ENCODE measurements at places on chromosomes 3 and 15.

GRCh38 chr3:49173116-49173791 is 1.9 kb downstream of the KLHDC8B start:
- no peak for DNase-seq

- no peak for DNase-seq
Observed at GRCh38 chr3:98897701-98898100, 3.8 kb downstream of the DCBLD2 start.

GRCh38 chr3:183514021-183514420 is 41.5 kb downstream of the KLHL6 start:
- no peak for DNase-seq

DNA sequence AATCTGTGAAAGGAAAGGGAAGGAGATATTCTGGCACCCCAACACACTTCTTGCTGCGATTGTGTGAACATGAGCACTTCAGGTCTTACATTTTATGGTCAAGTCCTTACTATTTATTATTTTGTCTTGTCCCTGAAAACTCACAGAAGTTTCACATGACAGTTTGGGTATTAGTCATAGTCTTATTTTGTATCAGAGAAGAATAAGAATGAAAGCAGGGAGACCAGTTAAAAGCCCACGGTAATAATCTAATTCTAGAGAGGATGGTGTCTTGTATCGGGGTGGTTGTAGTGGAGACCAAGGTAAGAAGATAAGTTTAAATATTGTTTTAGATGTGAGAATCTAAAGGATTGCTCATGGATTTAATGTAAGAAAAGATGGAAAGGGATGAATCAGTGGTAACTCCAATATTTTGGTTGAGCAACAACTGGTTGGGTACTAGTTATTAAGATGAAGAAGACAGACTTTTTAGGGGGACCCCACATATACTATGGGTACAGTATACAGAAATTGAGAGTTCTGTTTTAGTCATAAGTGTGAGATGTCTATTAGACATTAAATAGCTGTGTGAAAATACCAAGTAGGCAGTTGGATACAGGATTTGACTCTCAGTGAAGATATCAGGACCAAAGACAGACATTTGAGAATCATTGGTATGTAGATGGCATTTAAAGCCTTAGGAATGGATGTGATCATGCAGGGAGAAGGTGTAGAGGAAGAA is 227.6 kb downstream of the MFSD1 start:
- DNase-seq: no peak

DNA sequence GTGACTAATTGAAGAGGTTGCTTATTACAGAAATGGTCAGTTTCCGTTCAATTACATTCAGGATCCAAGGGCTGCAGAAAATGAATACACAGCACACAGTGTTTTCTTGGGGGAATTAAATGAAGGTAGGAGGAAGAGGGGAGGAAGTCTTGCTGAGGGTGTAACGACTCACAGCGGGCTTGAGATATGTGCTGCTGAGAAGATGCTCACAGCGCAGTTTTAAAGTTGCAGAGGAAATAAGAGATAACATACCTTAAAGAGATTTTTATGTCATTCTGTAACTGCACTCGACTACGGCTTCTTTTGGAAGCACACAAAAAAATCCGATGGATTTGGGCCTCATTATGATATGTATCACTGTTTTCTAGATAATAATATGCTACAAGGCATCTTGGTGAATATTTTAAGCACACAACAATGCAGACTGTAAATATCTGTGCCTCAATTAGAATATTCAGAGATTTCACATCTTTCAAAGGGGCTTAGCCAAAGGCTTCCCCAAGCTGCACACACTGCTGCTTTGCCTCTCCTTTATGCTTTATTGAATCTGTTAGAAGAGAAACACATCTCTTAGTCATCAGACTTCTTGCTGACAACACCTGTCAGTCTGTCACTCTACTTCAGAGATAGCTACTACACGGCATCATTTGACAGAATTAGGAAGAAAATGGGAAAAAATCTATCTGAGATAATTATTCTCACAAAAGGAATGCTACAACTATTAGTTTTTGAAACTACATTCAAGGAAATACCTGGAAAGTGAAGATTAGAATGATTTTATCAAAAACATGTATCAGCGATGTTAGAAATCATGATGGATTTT is 773.2 kb downstream of the OTOL1 start:
- no peak for DNase-seq

GRCh38 chr3:129690406-129690805 is 83.9 kb upstream of the PLXND1 start:
- DNase-seq: peak; percentile 75

GRCh38 chr15:96184297-96184696 is 146.2 kb upstream of the NR2F2 start:
- DNase-seq: no peak

DNA sequence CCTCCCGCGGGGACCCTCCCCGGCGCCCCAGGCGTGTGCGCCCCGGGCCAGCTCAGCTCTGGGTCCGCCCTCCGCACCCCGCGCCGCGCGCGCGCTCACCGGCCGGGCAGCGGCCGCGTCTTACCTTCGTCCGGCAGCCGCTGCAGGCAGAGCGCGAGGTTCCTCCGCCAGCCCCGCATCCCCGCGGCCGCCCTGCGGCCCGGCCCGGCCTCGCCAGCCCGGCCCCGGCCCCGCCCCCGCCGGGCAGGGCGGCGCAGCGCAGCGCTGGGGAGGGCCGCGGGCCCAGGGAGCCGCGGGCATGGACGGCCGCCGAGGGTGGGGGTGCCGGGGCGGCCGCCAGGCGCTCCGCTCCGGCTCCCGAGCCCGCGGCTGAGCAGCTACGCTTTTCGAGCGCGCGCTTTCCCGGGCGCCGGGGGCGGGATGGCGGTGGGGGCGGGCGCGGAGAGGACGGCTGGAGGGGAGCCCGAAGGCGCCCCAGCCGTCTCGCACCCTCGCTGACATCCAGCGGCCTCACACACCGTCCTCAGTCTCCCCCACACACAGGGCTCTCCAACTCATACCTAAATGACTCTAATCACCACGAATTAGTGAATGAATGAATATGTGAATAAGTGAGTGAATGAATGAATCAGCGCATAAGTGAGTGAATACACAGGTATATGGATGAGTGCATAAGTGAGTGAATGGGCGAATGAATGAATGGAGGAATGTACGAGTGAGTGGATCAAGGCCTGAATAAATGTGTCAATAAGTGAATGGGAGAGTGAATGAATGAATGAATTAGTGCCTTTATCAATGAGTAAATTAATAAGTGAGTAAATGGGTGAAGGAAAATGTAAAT is 48.5 kb upstream of the CCDC174 start:
- no peak for DNase-seq

- DNase-seq: no peak
Observed at GRCh38 chr3:161054860-161055604, 50.1 kb downstream of the B3GALNT1 start.

DNA sequence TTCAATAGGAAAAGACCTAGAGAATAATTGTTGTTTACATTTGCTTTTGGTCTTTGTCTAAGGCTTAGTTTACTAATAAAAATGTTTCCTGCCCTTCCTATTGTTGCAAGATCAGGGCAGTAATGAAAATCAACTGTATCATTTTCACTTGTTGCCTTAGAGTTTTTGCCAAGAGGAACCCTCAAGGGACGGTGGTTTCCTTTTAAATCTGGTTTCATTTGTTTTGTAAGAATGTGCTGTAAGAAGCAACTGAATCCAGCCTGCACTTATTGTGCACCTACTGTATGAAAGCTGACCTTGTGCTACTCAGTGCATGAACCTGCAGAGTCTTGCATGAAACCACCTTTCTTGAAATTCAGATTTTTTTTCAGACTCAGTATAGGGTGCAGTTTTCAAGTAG is 5.3 kb downstream of the IGF1R start:
- peak; percentile 37 for DNase-seq

DNA sequence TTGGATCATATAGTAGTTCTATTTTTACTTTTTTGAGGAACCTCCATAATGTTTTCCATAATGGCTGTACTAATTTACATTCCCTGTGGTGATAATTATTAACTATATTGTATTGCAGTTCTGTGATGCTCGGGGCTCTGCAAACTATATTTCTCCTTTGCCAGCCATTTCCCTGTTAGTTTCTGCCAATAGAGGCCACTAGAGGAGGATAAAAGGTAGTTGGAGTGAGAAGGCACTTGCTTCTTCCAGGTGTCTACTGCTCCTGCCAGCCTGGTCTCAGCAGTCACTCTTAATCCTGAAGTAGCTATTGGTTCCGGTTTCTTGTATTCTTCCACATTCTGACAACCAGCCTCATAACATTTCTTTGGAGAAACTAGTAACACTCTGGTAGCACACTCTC is 233.9 kb upstream of the GBE1 start:
- no peak for DNase-seq

DNA sequence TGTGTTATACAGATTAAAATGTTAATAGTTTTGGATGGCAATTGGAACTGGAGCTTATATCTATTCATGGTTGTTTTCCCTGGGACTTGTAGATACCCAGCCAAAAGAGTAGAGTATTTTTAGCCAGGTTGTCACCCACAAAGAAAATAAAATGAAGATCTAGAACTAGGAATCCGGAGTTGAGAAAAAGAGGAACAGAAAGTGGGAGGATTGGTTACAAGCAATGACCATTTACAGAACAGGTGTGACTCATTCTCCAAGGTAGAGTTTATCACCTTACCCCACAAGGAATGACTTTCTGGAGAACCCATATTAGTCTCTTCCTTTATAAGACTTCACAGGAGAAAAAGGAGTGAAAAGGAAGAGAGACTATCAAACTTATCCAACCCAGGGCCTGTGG is 99.8 kb downstream of the TMEM108 start:
- no peak for DNase-seq

DNA sequence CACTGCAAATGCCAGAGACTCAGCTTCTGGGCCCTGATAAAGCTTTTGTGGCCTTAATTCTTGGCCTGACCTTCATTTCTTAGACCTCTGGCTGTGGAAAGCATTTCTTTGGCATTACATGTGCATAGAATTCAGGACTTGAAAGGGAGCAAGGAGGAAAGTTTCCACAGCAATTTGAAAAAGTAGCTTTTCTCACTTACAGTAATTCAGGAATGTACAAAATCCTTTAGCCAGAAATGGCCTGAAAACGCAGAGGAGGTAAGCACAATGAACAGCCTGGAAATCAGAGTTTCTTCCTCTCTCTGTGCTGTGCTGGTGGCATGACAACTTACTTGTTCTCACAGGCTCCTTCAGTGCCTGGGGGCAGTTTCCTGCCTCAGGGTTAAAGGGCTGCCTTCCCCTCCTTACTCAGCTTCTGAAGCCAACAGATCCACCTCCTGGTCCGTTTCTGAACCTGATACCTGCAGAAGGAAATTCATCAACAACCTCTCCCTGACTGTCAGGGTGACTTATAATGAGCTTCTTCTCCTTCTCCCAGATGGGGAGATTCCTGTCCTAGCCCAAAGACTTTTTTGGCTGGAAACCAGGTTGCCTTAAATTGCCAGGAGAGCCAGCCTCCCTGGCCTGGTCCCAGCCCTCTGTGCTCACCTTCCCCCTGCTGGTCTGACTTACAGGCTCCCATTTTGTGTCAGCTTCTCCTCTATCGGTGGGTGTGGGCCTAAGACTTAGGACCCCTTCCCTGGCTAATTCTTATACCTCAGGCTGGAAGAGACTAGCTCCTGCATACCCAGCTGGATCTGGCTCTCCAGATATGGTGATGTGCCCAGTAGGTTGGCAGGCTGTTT is 102.3 kb downstream of the MYRIP start:
- DNase-seq: no peak

DNA sequence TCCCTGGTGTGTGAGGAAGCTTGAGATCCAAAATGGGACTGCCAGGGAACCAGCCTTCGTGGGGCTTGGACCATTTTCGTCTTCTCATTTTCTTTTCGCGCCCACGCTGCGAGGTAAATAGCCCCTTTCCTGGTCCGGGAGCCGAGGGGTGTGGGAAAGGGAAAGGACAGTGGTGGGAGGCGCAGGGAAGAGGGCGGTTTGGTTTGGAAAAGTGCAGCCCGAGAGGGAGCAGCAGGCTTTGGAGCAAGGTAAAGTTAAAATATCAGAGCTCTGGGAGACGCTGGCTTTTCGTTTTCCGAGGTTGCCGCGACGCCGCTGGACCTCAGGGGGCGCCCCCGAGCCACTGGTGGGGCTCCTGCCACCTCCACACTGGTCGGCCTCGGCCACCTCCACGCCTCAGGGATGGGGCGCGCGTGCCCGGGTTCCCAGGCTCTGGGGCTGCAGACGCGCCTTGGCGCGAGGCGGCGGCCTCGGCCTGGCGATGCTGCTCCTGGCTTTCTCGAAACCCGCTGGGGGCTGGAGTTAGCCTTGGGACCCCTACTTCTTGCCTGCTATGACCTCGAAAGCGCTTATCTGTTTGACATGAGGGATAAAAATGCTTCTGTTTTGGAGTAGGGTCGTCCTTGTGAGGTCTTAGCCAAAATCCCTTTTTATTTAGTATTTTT is 3.2 kb downstream of the PTPRG start:
- DNase-seq: no peak

DNA sequence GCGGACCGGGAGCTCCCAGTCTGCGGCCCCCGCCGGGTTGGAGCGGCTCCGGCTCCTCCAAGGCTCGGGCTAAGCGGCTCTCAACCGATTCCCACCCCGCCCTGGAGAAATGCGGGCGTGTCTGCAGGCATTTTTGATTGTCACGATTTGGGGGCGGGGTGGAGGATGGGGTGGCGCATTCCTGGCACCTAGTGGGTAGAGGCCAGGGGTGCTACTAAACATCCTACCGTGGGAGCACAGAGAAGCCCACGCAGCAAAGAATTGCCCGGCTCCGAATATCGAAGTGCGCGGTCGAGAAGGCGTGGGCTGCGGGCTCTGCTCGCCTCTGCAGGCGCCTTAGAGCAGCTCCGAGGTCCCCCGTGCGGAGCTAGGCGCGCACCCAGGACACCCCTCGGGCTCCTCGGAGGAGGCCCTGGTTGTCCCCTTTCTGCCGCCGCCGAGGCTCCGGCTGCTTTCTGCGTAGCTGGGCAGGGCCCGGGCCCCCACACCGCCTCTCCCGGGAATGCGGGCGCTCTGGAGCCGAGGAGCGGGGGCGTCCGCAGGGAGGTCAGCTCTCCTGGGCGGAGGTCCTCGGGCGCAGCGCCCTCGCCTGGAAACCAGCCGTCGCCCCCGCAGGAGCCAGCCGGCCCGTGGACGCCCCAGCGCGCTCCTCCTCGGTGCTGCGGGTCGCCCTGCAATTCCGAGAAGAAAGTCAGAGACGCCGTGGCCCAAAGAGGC is 16.5 kb upstream of the LAMP3 start:
- DNase-seq: no peak

DNA sequence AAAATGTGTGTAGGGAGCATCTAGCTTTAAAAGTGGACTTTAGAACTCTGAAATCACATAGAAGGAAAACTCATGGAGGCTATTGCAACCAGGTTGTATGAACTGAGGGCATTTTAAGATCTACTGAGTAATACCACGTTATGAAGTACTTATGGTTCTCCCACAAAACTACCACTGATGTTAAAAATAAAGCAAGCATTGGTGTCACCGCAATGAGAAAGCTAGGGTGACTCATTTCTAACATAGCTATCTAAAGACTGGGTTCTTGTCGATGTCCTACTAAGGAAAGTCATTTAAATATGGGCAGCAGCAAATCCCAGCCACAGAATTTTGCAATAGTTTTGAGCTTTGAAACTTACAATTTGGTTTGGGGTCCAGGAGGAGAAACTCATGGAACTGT is 584.8 kb downstream of the DIPK2A start:
- DNase-seq: no peak

DNA sequence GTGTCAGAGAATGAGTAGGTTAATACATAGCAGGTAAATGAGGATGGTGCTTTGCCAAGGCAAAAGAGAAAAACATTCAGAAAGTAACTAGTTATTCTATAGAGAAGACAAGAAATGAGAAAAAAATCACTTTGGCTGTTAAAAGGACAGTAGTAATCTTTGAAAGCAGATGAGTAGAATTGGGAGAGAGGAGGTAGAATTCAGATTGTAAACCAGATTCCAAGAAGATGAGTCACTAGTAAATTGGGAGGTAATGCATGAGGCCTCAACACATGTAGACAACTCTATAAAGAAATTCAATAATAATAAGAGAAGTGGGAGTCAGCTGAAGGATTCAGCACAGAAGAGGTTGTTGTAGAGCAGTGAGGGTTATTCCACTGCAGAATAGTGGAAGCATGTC is 81.4 kb downstream of the MBNL1 start:
- no peak for DNase-seq

Data from HL-60 (cell line).